ENCODE measurements at places on chromosomes 13 and 19. TPM values are rescaled to one million over a fixed set of nuclear protein-coding genes. Genes with fewer than 3 reads are reported as not detected.

DNA sequence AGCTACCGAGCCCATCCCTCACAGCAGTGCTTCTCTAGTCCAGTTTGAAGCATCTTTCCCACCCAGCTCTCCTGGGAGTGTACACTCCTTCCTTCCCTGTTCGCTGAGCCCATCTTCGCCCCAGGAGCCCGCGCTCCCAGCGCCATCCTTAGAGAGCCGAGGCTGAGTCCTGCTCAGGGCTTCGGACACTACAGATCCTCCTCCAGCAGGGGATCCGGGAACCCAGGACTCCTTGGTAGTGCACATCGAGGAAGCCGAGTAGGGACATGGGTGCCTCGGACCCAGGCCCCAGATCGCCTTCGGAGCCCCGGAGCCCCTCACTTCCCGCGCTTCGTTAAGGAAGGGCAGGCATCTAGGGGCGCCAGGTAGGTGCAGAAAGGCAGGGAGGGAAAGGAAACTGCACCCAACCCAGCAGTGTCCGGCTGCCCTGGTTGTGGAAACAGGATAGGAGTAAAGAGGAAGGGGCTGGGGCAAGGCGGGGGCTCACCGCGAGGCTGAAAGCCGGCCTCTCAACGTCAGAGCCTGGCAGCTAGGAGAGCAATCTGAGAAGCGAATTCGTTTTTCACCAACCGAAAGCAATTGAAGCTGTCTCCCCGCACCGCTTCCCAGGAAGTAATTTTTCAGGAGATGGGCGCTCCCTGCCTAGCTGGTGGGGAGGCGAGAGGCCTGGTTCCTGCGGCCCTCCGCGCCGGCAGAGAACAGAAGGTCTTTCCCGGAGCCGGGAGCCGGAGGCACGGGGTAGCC is 1.0 kb downstream of the PDX1 start:
- DNase-seq: no peak

DNA sequence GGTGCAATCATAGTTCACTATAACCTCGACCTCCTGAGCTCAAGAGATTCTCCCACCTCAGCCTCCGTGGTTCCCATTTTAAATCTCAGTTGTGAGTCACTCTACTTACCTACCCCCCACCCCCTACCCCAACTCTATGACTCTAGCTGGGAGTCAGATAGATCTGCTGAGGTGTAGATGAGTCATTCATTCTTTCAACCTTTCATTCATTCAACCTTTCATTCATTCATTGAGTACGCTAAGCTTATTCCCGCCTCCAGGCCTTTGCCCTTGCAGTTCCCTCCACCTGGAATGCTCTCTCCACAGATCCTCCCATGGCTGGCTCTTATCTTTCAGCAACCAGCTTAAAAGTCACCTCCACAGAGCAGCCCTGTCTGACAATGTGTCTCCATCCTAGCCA is 1.1 kb upstream of the MAST1 start:
- DNase-seq: no peak

- no peak for DNase-seq
Measured at GRCh38 chr19:14127929-14128509, 8.4 kb downstream of the ASF1B start.

- no peak for DNase-seq
Measured at GRCh38 chr19:42284591-42285341, 15.7 kb downstream of the CIC start.

- no peak for DNase-seq
Measured at GRCh38 chr19:55477905-55478304, 1.5 kb downstream of the ZNF628 start.

- DNase-seq: no peak
Measured at GRCh38 chr13:32047793-32048192, 16.2 kb downstream of the FRY start.

GRCh38 chr19:58385891-58386575 is 1.0 kb upstream of the RPS5 start:
- DNase-seq: no peak

DNA sequence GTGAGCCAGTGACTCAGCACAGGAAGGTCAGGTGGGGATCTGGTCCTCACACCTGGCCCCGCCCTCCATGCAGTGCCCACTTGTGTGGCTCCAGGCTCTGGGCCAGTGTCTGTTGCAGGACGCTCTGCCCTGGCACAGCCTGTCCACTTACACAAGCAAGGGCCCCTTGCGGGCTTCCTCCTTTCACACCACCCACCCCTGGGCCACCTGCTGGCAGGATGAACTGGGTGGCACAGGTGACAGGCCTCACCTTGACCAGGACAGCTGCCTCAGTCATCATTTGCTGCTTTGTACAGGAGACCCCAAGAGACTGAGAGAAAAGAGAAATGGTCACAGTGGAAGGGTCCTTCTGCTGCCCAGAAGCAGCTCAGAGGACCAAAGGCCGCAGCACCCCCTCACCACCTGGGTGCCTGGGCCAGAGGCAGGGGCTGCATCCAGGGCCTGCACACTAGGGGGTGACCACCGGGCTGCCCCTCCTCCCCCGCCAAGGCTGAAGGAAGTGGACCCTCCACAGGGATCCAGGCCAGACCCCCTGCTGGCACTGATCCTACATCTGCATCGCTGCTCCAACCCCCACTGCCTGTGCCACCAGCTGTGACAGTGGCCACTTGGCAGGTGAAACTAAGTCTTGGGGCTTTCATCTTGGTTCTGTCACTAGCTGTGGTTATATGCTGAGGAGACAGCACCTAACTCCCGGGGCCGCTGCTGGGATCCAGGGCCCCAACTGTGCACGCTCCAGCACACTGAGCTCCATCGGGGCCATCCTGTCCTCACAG is 110.3 kb downstream of the TUBA3C start:
- DNase-seq: no peak

DNA sequence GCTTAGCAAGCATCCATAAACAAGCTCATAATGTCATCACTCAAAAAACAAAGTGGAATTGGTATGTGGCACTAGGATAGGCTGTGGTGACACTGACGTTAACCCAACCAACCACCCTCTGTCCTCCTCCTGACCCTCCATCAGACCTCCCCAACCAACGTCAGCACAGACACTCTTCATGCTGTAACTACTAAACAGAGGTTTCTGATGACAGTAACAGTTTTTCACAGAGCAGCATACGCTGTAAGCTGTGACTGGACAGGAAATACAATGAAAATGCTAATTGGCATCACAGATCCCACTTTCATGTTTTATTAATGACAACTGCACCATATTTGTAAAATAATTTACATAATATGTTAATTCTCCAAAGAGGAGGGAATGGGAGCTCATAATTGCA is 238.0 kb downstream of the IRS2 start:
- no peak for DNase-seq

- DNase-seq: no peak
Measured at GRCh38 chr13:44142540-44142867, 231.1 kb upstream of the SERP2 start.

- no peak for DNase-seq
Measured at GRCh38 chr13:23468811-23469210, 35.3 kb upstream of the SACS start.

DNA sequence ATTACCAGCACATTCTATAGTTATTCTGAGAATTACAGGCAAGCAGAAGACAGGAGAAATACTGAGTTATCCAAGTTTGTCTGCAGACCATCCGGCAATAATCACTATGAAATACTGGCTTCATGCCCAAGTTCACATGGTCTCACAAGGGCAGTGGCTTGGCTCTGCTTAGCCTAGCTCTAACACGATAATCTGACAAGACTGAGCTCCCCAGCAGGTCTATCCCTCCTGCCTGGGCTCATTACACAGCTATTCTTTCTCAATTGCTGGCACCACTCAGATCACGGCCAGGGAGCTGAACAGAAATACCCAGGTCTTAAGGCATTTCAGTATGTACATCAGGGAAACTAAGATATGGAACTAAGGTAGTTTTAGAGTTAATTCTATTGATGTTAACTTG is 361.6 kb upstream of the PCDH20 start:
- peak; percentile 4 for DNase-seq

- no peak for DNase-seq
Measured at GRCh38 chr13:23462815-23463559, 29.5 kb upstream of the SACS start.

CEACAM19 gene
- 24.3 TPM for polyA plus RNA-seq

ZNF729 gene
- polyA plus RNA-seq: 0.21 TPM

IRS2 gene
- 12.0 TPM for polyA plus RNA-seq

RASAL3 gene
- 1.0 TPM for polyA plus RNA-seq

ZNF112 gene
- 12.1 TPM for polyA plus RNA-seq

TJP3 gene
- 12.1 TPM for polyA plus RNA-seq
